ENCODE measurements at places on chromosomes 4 and X.

GRCh38 chr4:98746530-98746929 lies 88.1 kb upstream of the TSPAN5 start:
- DNase-seq = no peak

DNA sequence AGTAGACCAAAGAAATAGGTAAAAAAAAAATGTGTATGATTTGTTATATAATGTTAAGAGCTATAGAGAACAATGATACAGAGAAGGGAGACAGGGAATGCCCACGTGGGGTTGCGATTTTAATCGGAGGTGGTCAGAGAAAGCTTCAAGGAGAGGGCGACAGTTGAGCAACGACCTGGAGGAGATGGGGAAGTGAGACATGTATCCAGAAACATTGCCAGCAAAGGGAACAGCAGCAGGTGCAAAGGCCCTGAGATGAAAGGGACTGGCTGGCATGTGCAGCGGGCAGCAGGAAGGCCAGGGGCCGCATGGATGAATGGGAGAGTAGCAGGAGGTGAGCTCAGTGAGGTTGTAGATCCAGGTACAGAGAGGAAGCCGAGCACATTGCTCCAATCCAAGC lies 32.9 kb downstream of the NIPAL1 start:
- DNase-seq = no peak

GRCh38 chr4:127505203-127505602 lies 127.6 kb upstream of the INTU start:
- no peak for DNase-seq

DNA sequence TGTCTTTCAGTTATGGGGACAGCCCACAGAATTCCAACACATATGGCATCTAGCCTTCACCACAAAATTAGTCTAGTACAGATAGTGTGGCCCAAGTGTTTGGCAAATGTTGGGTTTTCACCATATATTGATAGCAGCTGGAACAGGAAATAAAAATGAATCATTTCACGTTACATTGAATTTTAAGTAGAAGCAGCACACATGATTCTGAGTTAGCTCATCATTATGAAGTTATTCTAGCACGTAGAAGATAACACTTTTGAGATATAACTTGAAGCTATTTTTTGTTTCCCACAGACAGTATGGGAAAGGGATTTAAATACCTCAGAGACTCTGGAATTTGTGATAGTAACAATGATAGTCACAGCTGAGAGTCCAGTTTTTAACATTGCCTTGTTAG lies 118.7 kb downstream of the FAT4 start:
- DNase-seq = no peak

GRCh38 chr4:103098756-103099440 lies 736 bp downstream of the BDH2 start:
- no peak for DNase-seq

DNA sequence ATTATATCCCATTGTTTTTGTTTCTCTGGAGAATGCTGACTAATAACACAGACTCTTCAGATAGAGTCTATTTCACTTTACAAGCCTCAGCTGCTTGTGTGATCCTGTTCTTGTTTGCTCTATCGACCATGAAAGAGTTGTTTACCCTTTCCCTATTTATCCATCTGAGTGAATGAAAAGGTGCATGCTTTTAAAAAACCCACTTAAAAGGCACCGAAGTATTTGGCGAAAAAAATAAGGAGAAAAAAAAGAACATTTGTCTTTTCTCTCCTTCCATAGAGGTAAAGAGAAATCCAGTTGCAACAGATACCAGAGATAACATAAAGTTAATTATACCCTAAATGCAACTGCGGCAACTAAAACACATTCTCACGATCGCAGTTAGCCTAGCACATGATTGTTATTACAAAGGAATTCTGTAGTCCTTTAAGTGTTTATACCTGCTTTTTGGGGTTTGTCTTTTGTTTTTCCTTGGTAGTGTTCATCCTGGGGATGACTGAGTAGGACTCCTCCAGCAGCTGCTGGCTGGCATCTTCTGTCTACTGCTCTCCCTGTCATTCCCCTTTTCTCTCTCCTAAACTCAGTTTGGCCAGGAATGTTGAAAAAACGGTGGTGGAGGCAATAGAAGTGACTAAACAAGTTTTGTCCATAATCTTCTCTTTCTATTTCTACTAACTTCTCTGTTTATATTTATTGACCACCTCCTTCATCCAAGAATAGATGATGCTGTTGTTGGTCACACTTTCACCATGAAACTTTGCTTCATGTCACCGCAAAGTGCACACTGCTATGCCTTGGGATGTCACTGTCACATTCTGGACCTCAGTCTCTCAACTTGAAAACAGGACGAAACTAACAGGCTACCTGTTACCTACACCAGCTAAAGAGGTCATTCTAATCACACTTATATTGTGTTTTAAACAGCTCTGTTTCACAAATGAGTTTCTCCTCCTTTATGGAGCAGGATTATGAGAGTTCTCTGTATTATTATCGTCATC lies 41.9 kb upstream of the FRAS1 start:
- DNase-seq = no peak

DNA sequence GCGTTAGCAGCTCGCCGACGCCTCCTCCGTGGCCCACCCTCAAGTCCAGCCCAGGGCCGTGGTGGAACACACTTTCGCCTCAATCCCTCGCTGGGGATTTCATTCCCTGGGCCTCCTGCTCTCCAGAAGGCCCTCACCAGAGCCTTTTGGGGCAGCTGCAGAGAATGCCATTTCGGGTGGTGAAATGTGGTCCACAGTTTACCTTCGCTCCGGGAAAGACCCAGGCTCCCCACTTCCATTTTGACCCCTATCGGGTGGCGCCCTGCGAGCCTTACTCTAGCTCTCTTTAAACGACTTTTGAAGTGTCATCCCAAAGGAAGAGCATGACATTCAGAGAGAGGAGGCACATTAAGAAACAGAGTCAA lies 496 bp downstream of the SH2D1A start:
- DNase-seq = no peak

GRCh38 chr4:152992466-152992865 lies 56.3 kb downstream of the FHDC1 start:
- DNase-seq = no peak

- DNase-seq = no peak
Observed at GRCh38 chr4:125904802-125905201, 590.0 kb downstream of the FAT4 start.

GRCh38 chrX:120014354-120015130 lies 62.9 kb downstream of the RHOXF2B start:
- DNase-seq = no peak

GRCh38 chr4:168433571-168433970 lies 46.7 kb downstream of the DDX60L start:
- DNase-seq = no peak

GRCh38 chr4:99654361-99654761 lies 3.3 kb downstream of the C4orf54 start:
- DNase-seq = no peak

DNA sequence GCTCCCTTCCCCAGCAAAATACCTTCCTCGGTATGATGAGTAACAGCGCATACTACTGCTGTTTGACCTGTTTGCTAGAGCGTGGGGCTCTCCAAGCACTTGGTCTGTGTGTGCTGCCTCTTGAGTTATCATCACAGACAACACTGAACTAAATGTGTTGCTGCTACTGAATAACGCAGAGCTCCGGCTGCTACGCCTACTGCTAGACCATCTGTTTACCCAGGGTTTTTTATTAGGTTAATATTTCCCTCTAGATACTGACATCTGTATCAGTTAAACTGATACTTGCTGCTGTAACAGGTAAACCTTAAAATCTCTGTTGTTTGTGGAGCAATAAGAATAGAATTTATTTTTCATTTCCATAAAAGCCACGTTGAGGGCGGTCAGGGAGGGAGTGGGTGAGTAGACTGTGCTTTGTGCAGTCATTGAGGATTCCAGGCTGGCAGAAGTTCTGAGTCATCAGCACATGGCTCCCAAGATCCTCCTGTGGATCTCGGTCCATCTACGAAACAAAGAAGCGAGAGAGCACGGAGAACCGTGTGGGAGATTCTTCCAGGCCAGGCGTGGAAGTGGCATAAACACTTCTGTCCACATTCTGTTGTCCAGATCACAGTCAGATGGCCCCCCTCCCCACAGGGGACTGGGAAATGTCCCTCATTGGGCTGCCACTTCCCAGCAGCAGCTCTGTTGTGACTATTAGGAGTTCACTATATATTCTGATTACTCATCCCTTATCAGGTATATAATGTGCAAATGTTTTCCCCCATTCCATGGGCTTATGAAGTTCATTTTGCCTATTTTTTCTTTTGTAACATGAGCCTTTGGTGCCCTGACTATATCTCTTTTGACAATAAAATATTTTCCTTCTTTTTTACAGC lies 14.1 kb downstream of the GRK4 start:
- no peak for DNase-seq

DNA sequence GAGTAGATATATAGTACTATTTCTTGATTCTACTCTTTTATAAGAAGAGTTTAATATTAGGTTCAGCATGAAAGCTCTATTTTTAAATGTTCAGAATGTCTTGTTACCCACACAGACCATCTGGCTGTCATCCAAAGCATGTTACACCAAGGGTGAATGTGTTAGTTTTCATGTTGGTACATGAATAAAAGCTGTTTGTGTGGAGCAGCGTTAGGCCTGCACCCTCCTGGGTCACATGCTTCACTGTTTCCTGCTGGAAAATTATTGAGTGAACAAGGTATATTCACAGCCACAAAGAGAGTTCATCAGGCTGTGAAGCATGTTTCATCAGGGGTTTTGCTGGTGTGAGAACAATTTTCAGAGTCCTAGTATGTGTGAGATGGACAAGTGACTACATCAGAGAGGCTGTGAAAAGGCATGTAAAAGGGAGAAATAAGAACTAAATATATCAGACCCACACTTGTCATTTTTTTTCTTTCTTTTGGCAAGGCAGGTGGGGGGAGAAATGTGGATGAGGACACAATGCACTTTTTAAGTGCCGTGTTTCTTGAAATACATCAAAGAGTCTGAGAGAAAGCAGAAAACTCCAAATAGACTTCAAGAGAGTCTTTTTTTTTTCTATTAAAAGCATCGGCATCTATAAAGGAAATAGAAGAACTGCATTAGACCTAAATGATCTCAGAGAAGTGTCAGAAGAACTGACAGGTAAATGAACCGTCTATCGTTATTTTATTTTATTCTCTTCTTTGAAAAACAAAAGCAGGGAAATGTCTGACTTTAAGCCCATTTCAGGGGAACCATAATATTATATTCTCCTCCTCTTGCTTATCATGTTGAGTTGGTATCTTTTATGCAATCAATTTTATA lies 2429.7 kb downstream of the PCDH7 start:
- DNase-seq = no peak

DNA sequence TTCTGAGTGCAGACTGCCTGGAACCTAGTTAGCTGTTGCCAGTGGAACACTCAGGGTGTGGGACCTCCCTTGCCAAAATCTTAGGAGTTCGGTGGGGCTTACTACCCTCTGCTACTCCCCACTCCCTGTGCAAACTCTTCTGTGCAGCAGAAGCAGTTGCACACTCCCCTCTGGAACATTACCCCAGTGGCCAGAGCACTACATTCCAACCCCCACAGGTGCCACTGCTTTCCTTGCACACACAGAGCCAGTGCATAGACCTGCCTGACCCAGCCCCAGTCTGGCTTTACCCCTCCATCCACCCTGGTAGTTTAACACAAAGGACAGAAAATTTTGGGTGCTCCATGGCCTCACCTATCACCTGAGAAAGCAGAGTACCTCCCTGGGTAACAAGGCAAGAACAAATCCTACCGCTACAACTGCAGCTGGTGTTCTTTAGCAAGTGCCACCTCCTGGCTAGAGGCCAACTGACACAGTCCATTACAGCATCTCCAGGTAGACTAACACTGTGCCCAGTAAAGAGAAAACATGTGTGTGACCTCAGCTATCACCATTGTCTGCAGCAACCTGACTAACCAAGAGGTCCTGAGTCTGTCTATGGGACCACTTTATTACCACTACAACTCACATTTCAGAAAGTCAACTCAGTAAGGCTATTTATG lies 11.5 kb upstream of the RASSF6 start:
- DNase-seq = no peak

- DNase-seq = no peak
Observed at GRCh38 chr4:141158219-141158618, 24.9 kb upstream of the RNF150 start.

- no peak for DNase-seq
Observed at GRCh38 chr4:100913685-100914084, 395.9 kb upstream of the EMCN start.

- no peak for DNase-seq
Observed at GRCh38 chr4:24190761-24191695, 301.2 kb upstream of the PPARGC1A start.

- DNase-seq = no peak
Observed at GRCh38 chrX:11197671-11198070, 86.5 kb downstream of the HCCS start.

DNA sequence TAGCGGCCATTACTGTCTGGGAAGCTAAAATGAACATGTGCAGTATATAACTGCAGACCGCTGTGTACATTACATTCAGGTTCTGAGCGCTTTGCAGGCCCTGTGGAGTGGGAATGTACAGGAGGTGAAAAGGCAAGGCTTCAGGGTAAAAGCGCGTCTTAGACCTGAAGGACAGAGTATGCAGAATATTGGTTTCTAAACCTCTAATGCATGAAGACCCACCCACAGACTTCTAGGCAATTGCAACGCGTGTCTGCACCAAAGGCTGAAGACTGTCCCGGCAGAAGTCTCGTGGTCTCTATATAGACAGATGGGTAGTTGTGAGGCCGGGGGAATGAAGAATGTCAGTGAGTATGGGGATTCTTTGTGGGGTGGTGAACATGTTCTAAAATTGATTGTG lies 5.4 kb downstream of the MAP7D2 start:
- no peak for DNase-seq

DNA sequence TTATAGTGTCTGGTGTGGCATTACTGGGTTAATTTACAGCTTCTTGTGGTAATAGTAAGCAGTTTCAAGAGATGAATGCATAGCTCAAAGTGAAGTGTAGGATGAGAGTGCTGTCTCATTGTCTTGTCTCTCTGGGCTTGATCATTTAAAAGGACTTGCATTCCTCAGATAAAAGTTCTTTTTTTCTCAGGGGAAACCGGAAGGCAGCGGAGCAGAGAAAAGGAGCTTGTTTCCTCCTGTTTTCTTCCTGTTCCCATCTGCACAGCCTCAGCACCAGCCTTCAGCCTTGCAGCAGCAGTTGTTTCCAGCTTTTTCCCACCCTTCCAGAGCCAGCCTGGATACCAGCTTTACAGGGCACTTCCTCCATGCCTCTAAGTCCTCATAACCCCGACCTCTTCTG lies 61.4 kb upstream of the LGI2 start:
- no peak for DNase-seq

- DNase-seq = no peak
Observed at GRCh38 chrX:22396408-22396807, 123.7 kb downstream of the CBLL2 start.
